ENCODE measurements at places on chromosomes 3 and 15.

DNA sequence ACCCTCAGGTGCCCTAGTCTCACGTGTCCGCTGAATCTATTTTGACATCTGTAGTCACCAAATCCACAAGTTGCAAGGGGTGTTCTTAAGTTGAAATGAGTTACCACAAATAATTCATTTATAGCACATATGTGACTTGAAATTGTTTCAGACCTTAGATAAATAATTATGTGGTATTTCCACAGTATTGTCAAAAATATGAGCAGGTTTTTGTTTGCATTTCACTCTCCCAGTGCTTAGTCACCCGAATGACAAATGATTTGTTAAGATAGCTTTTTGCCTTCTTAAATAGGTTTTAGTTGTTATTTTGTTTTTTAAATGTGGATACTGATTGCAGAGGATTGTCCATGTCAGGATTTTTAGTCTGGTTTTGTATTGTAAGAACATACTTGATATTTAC, 2.6 kb downstream of the MFSD1 start:
- DNase-seq: no peak

DNA sequence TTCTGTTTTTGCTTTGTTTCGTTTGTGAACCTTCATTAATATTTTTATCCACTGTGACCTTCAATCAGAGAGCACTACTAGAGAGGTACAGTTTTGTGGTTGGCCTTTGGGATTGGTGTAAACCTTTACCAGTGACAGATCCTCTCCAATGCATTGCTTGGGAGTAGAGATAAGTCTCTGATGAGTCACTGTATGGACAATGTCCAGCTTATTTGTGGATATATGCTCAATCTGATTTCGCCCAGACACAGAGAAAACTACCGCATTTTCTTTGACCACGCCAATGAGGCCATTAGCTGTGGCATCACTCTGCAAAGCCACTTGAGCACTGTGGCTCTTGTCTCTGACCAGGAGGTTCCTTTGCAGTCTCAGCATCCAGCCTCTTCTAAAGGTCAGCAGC, 964.7 kb downstream of the TUSC7 start:
- no peak for DNase-seq

DNA sequence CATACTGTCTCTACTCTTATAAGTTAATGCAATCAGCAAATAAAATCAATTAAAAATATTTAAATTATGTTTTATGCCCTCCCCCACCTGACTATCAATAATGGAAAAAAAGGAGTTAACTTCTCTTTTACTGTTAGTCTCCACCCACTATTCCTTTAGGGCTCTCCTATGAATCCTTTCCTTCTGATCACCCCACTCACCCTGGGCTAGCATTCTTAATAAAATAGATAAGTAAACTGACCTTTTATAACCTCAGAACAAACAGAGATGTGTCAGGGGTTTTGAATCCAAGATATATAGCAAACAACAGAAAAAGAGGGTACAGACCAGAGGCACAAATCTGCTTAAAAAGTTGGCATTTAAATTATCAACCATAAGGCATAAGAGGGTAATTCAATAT, 116.1 kb upstream of the PLXND1 start:
- no peak for DNase-seq

- DNase-seq: no peak
These were observed 31.4 kb downstream of the CA12 start for GRCh38 chr15:63350178-63350621.

GRCh38 chr15:85947936-85948335, 131.7 kb upstream of the AGBL1 start:
- no peak for DNase-seq
